ENCODE measurements at places on chromosomes 12 and 14.

DNA sequence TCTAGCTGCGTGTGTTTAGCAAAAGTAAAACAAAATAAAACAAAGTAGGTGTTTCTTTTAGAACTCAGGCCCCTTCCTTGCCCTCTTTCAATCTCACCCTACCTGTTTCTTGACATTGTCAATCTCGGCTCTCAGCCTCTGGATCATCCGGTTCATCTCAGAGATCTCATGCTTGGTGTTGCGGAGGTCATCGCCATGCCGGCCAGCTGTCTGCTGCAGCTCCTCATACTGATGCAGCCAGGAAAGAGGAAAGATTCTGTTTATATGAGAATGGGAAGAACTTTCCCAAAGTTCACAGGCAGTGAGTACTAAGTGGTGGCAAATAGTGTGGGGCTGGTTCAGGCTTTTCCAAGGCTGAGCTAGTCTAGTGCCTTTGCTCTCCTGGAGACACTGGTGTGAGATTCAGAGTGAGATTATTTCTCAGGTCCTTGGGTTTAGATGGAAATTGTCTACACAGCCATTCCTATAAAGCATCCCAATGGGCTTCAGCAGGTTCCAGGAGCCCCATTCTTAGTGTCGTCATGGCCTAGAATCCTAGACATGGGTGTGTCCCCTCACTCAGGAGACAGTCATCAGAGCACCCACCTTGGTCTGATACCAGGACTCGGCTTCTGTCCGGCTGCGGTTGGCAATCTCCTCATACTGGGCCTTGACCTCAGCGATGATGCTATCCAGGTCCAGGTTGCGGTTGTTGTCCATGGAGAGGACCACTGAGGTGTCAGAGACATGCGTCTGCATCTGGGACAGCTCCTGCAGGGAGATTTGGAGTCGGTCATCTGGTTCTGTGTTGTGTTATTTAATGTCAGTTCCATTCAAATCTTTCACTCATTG, 3.0 kb downstream of the KRT5 start:
- DNase-seq, result no peak

DNA sequence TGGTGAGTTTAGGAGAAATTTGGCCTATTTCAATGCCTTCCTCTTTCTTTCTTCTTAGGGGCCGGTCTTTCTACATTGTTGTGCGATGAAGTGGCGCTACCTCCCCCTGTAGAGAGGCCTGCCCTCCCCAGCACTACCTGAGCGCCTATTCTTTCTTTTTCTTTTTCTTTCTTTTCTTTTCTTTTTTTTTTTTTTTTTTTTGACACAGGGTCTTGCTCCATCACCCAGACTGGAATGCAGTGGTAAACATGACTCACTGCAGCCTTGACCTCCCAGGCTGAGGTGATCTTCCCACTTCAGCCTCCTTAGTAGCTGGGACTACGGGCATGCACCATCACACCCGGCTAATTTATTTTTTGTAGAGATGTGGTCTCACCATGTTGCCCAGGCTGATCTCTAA, 136.1 kb upstream of the MAX start:
- peak; percentile 87 for DNase-seq

DNA sequence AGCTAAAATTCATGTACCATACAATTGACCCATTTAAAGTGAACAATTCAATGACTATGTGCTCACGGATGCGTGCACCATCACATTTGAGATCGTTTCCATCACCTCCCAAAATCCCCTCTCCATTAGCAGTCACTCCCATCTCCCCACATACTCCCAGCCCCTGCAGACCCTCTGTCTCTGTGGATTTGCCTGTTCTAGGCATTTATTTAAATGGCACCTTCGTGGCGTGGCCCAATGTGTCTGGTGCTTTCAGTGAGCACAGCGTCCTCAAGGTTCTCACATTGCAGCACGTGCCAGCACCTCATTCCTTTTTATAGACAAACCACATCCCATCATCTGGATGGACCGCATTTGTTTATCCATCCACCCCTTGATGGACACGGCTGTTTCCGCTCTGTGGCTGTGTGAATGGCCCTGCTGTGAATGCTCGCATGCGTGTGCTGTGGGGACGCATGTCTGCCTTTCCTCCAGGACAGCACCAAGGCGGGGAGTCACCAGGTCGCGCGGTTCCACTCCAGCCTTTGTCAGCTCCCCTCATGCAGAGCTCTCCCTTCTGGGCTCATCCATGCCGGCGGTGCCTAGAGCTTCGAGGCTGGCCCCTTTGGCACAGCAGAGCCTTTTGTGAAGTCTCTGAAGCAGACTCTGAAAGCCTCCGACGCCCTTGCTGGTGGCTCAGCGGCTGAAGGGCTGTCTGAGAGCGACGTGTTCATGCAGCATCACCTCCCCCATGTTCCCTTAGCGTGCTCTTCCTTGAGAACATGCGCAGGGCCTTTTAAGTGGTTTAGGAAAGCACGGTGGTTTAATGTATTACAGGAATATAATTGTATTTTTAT, 184.4 kb downstream of the KIF26A start:
- no peak for DNase-seq

- DNase-seq, result no peak
Measured at GRCh38 chr12:55385891-55386290, 14.4 kb upstream of the OR6C65 start.

DNA sequence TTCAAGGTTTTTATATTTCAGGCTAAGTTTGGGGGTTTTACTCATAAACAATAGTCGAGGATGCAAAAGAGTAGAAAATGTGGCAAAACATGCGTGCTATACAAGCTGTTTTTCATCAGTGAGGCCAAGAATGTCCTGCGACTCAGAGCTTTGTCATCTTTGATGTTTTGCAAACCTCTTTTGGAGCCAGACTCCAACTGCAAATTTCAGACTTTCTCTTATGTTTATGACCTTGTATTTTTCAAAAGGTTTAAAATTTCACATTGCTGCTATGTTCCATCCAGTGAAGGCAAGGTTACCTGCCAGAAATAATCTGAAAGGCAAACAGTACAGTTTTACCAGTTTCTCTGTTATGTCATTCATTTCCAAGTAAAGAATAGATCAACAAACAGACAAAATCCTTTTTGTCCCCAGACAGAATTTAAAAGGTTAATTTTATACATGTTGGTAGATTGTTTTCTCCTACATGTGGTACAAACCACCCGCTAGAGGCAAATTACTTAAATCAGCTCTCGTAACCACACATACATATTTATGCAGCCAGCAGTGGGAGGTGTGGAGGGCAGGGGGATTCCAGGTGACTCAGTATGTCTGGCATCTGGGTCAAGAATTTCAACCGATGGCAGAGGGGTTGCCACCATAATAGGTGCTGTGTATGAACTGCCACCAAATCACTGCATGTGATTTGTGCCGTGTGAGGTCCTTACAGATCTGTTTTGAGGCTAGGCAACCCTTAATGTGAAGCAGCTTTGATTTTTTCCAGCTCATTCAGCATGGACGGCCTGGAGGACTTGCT, 119.8 kb upstream of the CPM start:
- peak; percentile 93 for DNase-seq

DNA sequence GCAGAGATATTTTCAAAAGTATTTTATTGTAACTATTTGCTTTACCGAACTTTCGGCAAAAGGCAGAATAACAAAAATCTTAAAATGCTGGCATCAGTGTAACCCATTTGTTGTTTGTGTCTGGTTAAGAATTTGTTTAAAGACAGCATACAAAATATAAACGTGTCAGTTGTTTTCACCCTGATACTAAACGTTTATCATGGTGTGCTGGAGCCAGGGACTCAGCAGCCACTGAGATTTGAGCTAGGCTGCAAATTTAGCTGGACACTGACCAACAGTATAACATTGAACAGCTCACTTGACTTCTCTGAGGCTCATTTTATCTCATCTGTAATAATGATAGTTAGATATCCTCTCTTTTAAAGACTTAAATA, 183.7 kb downstream of the TMTC3 start:
- DNase-seq, result no peak

DNA sequence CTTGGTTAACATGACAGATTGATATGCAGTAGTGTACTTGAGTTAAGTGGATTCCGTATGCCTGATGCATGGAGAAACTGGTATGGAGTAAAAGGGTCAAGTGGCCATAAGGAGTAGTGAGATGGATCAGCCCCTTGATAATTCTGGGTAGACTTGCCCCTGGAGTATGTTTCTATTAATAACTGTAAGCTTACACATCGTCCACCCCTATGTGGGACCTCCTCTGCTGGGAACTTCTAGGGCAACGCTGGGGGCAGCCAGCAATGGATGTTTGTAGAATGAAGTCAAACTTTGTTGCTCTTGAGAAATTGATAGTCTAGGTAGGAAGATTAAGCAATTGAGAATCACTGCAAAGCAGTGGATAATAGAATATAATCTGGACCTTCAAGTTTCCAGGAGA, 3.5 kb downstream of the C12orf75 start:
- DNase-seq, result peak; percentile 81

DNA sequence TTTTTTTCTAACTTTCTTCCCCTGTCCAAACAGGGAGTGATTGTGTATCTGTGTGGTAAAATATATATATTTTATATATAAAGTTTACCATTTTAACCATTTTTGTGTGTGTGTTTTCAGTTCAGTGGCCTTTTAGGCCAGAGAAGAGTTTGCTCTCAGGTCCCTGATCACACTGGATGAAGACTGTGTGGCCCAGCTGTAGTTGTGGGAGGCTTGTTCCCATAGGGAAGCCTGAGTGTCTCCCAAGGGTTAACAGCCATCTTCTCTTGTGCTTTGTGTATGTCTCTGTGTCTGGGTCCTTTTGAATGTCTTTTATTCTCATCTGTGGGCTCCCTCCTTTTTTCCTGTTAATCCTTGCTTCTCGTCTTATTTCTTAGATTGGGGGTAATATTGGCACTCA, 23.4 kb downstream of the CGRRF1 start:
- DNase-seq, result no peak

GRCh38 chr12:130685250-130685787, 30.8 kb downstream of the RIMBP2 start:
- DNase-seq, result no peak

DNA sequence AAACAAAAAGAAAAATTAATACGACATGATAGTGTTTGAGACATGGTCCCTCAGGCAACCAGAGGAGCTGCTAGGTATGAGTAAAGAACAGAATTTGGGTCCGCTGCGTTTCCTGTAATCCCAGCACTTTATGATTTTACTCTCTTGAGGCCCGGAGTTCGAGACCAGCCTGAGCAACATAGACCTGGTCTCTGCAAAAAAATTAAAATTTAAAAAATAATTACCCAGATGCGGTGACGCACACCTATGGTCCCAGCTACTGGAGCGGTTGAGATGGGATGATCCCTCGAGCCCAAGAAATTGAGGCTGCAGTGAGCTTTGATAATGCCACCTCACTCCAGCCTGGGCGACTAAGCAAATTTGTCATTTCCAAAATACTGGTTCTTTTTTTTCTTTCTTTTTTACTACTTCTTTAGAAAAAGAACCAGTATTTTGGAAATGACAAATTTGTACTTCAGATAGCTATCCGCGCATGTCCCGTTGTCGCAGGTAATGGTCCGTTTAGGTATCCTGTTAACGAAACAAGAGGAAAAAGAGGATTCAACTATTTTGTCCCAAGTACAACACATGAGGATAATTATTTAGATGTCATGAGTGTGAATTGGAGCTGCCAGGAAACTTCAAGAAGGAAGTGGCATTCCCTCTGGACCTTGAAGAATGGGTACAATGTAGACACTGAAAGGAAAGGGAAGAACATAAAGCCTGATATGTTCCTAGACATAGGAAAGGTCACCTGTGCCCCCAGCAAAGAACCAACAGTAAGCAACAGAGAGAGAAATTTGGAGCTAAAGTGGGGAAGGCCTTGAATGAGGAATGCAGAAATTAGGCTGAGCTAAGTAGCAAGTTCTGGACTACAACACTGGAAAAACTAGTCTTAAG, 1.2 kb upstream of the HECTD1 start:
- DNase-seq, result no peak

- DNase-seq, result peak; percentile 85
Measured at GRCh38 chr14:68753690-68754089, 39.2 kb downstream of the ZFP36L1 start.

DNA sequence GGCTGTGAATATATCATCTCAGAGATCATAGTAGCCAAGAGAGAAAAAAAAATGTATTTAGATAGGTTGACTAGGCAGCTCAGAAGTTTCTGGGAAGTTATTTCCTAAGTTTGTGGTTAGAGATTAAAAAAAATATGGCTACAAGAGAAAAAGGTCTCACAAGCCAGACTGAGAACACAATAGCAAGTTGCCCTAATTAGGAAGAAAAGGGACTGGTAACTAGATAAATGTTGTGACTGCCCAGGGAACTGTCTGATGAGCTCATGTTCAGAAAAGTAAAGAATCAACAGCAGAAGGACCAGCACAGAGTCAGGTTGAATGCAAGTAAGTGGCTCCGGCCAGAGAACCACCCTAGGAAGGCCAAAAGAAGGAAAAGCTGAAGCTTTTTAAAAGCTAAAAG, 256.6 kb downstream of the PRKD1 start:
- peak; percentile 68 for DNase-seq

GRCh38 chr12:1796515-1797010, 23.8 kb upstream of the LRTM2 start:
- no peak for DNase-seq

GRCh38 chr12:105696-106095, 39.1 kb downstream of the IQSEC3 start:
- no peak for DNase-seq

DNA sequence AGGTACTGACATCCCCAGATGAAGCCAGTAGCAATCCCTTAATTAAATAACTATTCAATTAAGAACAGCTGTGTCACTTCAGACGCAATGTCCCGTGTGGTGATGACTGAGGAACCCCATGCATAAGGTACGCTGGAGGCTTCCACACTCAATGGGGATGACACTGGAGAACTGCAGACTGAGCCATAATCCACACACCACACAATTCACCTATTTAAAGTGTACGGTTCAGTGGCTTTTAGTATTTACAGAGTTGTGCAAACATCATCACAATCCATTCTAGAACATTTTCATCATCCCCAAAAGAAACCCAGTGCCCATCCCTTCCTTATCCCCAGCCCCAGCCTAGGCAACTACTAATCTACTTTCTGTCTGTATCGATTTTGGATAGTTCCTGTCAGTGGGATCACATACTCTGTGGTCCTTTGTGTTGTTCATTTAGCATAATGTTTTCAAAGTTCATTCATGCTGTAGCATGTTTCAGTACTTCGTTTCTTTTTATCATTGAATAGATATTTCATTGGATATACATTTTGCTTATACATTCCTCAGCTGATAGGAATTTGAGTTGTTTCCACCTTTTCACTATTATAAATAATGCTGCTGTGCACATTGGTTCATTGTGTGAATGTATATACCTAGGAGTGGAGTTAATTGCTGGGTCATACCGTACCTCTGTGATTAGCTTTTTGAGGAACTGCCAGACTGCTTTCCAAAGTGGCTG, 61.1 kb downstream of the NINJ2 start:
- no peak for DNase-seq

GRCh38 chr12:12983420-12984035, 16.5 kb downstream of the HEBP1 start:
- peak; percentile 59 for DNase-seq

GRCh38 chr14:51455041-51455835, 196.5 kb upstream of the FRMD6 start:
- no peak for DNase-seq

GRCh38 chr14:102317564-102318248, 1.8 kb upstream of the ZNF839 start:
- DNase-seq, result no peak

- no peak for DNase-seq
Measured at GRCh38 chr12:4496145-4496838, 42.4 kb upstream of the RAD51AP1 start.

GRCh38 chr14:84806622-84807021, 723.3 kb upstream of the FLRT2 start:
- peak; percentile 21 for DNase-seq

- no peak for DNase-seq
Measured at GRCh38 chr12:2963154-2963759, 4.1 kb downstream of the TEAD4 start.
